ENCODE measurements at places on chromosomes 16 and 17.
A peak's percentile ranks its signal among the peaks of the same experiment; 100 is the strongest.

GRCh38 chr16:11824362-11824761 lies 27.0 kb downstream of the RSL1D1 start:
- DNase-seq, result no peak

DNA sequence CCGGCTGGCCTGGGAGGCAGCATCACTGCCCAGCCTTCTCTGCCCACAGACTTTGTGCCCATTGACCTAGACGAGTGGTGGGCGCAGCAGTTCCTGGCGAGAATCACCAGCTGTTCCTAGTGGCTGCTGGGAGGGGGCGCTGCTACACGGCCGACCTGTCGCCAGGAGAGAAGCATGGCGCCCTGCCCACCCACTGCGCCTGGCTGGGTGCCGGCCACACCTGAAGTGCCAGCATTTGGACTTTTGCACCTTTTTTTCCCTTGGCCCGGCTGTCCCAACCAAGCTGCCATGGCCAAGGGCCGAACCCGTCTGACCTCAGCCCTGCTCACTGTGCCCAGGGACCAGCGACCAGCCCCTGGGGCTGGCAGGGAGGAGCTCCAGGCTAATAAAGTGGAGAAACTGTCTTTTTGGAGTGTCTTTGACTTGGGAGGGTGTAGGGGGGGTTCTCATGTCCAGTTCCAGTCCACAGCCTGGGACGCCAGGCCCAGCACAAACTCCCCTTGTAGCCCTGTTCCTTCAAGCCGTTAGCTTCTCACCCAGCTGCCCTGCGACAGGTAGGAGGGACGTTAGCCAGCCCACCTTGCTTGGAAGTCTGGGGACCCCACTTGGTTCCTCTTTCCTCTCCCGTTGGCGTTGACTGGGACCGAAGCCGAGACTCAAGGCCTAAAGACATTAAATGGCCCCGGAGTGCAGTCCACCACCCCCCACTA lies 939 bp upstream of the WDR90 start:
- peak; percentile 57 for DNase-seq

DNA sequence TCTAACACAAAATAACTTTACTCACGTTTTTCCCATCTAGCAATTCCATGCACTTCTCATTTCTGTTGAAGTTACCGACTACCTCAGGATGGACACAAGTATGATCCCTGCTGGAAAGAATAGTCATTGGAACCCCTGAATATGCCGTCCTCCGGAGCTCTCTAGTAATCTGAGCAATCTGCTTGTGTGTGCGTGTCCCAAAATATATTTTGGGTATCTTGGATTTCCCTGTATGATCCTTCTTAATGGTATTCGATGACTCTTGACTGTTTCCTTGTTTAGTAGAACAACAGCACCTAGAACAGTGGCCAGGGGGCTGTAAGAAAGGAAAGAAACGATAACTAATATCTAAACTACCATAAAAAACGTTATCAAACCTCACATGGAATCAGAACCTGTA lies 54.9 kb downstream of the BRIP1 start:
- DNase-seq, result no peak

DNA sequence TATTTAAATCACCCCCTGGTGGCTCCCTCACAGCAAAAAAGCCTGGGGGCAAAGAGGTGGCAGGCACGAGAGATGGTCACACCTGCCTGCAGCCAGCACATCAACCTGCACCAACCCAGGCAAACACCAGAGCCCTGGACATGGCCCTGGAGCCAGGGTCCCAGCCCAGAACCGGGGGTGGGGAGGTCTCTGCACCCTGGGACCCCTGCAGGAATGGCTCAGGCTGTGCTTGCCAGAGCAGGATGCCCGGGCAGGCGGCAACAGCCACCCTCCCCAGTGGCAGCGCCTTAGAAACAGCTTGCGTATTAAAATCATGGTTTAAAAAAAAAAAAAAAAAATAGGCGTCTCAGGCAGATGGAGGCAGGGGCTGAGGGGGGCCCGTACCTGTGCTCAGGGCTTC lies 16.2 kb downstream of the MYBBP1A start:
- no peak for DNase-seq

DNA sequence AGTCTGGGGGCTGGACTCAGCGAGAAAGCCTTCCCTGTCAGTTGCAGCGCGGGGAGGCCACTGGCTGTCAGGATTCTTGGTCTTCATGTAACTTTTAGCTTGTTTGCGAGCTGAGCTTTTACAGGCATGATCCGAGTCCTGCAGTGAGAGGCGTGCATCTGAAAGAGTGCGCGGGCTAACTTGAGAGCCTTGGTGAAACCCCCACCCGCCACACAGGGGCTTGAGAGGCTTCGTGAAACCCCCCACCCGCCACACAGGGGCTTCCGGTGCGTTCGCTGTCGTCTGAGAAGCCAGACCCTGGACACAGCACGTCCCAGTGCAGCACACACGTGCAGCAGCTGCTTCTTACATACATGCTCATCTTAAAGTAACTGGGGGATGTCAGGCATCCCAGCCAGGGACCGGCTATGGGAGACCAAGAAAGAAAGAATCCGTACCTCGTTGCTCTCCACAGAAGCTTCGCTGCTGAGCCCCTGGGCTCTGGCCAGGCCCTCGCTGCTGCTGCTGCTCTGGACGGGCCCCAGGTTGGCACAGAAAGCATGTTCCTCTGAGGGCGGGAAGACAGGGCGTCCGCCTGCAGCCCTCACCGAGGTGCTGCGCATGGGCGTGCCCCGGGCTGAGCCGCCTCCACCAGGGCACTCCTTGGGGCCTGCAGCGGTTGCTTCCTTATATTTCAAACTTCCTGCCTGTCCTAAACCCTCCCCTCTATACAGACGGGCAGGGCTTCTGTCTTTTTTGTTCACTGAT lies 7.8 kb downstream of the NUDT16L1 start:
- no peak for DNase-seq

DNA sequence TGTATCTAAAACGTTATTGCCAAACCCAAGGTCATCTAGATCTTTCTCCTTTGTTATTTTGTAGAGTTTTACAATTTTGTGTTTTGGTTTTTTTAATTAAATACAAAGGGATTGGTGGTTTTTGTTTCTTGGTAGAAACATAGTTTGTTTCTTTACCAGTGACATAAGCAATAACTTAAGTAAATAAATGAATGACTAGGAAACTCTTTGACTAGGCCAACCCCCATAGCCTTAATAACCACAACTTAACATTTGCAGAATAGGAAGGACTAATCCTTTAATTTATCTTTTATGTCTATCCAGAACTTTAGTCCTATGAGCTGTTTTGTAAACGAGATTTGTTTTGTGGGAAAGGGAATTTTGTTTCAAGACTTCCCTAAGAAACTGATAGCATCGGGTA lies 162.5 kb downstream of the PRKCA start:
- DNase-seq, result no peak

GRCh38 chr17:76142039-76142584 lies 1.1 kb upstream of the FOXJ1 start:
- no peak for DNase-seq

DNA sequence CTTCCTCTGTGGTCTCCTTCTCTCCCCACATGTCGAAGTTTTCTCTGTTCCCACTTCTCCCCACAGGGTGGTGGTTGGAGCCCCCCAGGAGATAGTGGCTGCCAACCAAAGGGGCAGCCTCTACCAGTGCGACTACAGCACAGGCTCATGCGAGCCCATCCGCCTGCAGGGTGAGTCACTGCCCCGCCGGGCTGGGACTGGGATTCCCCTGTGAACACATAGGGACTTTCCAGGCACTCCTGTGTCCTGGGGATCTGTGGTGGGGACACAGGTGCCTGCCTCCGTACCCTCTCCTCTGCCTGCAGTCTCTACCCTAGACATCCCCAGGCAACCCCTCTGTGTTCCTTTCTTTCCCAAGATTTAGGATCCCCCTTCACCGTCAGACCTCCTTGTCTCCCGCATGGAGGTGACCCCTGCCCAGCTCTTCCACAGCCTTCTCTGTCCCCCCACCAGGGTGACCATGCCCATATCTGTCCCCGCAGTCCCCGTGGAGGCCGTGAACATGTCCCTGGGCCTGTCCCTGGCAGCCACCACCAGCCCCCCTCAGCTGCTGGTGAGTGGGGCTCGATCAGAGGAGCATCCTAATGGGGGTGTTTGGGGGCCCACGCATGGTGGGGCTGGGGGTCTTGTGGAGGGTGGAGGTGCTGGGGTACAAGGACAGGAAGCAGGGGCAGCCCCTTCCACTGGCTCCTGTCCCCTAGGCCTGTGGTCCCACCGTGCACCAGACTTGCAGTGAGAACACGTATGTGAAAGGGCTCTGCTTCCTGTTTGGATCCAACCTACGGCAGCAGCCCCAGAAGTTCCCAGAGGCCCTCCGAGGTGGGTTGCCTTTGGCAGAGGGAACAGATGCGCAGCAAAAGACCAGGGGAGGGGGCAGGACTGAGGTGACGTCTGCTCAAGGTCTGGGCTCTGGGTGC lies 5.8 kb downstream of the ITGAM start:
- DNase-seq, result peak; percentile 56

GRCh38 chr17:8628172-8628571 lies 2.4 kb downstream of the MYH10 start:
- DNase-seq, result no peak

GRCh38 chr16:53773881-53774280 lies 69.9 kb downstream of the FTO start:
- no peak for DNase-seq

DNA sequence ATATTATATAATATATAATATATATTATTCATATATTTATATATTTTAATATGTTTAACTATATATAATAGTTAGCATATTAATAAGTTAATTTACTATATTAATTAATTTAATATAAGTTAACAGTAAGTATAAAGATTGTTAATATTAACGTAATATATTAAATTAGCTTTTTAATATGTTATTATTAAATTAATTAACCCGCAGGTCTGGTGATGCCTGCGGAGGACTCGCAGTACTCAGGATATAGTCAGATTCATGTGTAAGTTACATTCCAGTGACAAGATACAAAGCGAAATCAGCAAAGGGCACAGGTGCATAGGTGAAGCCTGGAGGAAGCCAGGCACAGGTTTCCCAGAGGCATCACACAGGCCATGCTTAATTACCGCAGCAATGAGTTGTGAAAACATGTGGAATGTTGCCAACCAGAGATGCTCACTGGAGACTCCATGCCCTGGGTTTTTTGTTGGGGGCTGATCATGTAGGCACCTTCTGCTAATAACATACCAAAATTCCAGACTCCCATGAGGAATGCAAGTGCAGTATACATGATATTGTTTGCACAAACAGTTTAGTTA lies 130.4 kb upstream of the MPHOSPH6 start:
- DNase-seq, result no peak
